Activated CD4-positive, CD25-positive, alpha-beta regulatory T cell (primary cell): ENCODE measurements at places on chromosomes 16 and 17.

- DNase-seq, result no peak
Observed at GRCh38 chr16:85491798-85492294, 121.3 kb upstream of the GSE1 start.

DNA sequence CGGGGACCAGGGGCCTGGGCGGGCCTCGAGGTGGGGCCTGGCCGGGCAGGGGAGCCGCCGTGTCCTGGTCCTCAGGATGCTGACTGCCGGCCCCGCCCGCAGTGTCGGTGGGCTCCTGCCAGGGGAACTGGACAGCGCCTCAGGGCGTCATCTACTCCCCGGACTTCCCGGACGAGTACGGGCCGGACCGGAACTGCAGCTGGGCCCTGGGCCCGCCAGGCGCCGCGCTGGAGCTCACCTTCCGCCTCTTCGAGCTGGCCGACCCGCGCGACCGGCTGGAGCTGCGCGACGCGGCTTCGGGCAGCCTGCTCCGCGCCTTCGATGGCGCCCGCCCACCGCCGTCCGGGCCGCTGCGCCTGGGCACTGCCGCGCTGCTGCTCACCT is 2.3 kb upstream of the PAQR4 start:
- no peak for DNase-seq

DNA sequence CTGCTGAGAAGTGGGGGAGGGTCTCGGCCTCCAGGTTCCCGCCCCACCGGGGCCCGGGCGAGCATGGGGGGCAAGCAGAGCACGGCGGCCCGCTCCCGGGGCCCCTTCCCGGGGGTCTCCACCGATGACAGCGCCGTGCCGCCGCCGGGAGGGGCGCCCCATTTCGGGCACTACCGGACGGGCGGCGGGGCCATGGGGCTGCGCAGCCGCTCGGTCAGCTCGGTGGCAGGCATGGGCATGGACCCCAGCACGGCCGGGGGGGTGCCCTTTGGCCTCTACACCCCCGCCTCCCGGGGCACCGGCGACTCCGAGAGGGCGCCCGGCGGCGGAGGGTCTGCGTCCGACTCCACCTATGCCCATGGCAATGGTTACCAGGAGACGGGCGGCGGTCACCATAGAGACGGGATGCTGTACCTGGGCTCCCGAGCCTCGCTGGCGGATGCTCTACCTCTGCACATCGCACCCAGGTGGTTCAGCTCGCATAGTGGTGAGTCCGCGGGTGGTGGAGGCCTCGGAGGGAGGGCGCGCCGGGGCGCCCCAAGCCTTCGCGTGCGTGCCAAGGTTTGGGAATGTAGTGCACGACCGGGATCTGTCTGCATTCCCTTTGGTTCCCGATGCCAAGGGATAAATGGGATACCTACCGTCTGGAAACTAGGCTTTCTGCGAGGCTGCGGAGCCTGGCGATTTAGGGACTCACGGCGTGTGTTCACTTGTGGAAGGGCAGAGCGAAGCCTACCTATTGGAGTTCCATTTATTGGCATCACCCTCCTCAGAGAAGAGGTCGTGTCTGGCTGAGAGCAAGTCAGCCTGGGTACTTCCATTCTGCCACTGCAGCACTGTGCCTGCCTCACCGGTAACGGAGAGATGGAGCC is 1.0 kb downstream of the ZNRF1 start:
- peak; percentile 52 for DNase-seq

GRCh38 chr16:54236773-54237172 is 49.8 kb downstream of the IRX3 start:
- DNase-seq, result no peak

GRCh38 chr16:67942200-67942509 is 1.8 kb downstream of the LCAT start:
- DNase-seq, result no peak

GRCh38 chr17:42682722-42683403 is 532 bp downstream of the CNTNAP1 start:
- no peak for DNase-seq

- no peak for DNase-seq
Observed at GRCh38 chr17:33551911-33552310, 258.8 kb upstream of the ASIC2 start.

DNA sequence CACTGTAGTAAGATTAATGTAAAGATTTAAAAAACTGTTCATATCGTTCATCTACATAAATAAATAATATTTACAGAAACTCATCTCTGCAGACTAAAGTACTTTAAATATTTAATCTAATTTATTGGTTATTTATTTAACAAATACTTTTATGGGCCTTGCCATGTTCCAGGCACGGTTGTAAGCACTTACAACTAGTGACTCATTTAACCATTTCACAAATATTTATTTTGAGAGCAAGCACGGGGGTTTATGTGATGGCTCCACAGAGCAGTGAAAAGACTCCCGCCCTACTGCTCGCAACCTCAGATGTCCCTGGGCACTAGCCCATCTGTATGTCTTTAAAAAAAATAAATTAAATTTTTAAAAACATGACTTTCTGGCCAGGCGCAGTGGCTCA is 575.9 kb downstream of the WWOX start:
- no peak for DNase-seq

DNA sequence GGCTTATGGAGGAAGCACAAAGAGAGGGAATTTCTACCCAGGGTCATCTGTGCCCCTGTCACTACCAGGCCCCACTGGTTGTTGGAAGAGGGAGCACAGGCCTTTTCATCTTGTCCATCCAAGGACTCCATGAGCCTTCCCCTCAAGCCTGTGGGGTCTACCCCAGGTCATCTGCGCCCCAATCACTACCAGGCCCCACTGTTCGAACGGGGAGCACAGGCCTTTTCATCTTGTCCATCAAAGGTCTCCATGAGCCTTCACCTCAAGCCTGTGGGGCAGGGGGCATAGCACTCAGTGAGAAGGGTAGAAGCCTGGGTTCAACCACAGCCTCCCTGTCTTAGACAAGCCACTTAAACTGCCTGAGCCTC is 101.5 kb upstream of the CDH5 start:
- DNase-seq, result no peak

GRCh38 chr16:25893332-25893731 is 201.6 kb downstream of the HS3ST4 start:
- no peak for DNase-seq

- DNase-seq, result no peak
Observed at GRCh38 chr16:65789161-65789945, 577.1 kb upstream of the CDH5 start.

GRCh38 chr17:27800522-27800921 is at the start of gene NOS2:
TSS of gene NOS2 (minus strand) at chr17:27800529. CDS start at chr17:27798809, 1,720 bp downstream.
- DNase-seq, result no peak

DNA sequence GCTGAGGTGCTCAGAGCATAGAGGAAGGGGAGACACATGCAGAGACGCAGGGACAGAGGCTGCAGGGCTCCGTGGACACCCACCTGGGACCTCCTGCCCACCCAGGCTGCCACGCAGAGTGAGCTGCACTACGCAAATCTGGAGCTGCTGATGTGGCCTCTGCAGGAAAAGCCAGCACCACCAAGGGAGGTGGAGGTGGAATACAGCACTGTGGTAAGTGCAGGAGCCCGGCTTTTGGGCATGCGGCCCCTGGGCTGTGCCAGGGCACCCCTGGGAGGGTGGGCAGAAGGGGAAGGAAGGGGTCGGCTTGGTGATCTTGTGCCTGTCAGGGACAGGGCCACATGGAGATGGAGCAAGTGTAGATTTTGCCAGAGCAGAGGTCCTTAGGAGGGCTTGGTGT is 15.2 kb downstream of the CD300A start:
- DNase-seq, result no peak

- DNase-seq, result no peak
Observed at GRCh38 chr16:82560805-82561325, 65.9 kb upstream of the CDH13 start.

GRCh38 chr17:41513168-41513547 is 5.5 kb downstream of the KRT15 start:
- DNase-seq, result no peak
